T1000 (cell line): ENCODE measurements at places on chromosomes 6 and 20.

- no peak for DNase-seq
Measured at GRCh38 chr20:57699395-57699794, 10.4 kb downstream of the PMEPA1 start.

GRCh38 chr6:2126351-2126750, 119.1 kb downstream of the GMDS start:
- DNase-seq, result no peak

- no peak for DNase-seq
Measured at GRCh38 chr6:6920987-6921313, 186.8 kb upstream of the RREB1 start.

GRCh38 chr6:28974505-28974904, 30.6 kb downstream of the ZNF311 start:
- no peak for DNase-seq

DNA sequence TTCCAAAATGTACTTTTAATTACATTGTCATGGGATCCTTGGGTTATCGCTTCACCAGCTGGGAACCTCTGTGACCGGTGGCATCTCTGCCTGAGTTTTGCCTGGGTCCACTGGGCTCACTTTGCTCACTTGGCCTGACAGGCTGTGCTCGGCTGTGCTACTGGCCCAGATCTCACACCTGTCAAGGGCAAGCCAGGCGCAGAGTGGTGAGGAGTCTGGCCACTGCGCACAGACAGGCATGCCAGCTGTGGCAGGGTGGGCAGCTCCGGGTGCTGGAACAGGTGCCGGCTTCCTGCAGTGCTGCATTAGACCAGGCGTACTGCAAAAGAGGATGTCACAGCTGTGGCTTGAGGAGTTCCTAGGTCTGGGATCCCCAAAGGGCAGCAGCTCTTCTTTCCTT, 489.8 kb downstream of the TENT5A start:
- DNase-seq, result no peak

DNA sequence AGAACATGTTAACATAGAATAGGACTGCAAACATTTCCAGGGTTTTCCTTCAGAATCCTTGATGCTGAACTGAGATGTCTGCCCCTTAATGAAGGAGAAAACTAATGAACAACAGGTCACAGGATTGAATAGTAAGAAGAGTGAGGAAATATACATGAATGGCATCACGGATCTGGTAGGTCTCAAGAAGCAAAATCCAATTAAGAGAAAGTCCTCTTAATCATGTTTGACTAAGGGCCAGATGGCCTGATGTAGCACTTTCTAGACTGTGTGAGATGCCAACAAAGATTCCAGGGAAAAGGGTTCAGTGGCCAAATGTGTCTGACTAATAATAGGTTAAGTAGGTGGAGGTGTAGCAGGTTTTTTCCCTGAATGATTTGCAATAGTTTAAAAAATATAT, 13.7 kb upstream of the SHPRH start:
- DNase-seq, result no peak

- no peak for DNase-seq
Measured at GRCh38 chr20:13700761-13701160, 62.0 kb upstream of the TASP1 start.

DNA sequence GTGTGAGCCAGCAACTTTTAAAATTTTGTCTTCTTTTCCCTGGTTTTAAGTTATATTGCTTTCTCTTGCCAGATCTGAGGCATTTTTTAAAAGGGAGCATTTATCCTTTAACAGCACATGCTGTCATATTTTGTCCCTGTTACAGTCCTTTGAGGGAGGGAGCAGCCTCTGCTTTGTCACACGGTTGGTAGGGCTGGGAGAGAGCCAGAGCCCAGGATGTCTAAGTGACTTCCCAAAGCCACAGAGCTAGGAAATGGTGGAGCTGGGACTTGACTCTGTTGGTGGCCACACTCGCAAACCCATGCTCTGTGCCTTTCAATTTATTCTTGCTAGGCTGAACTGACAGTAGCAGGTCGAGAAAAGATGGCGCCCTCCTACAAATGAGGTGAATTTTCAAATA, 80.4 kb upstream of the IYD start:
- no peak for DNase-seq

GRCh38 chr6:118876198-118876597, 17.8 kb upstream of the ASF1A start:
- DNase-seq, result no peak

DNA sequence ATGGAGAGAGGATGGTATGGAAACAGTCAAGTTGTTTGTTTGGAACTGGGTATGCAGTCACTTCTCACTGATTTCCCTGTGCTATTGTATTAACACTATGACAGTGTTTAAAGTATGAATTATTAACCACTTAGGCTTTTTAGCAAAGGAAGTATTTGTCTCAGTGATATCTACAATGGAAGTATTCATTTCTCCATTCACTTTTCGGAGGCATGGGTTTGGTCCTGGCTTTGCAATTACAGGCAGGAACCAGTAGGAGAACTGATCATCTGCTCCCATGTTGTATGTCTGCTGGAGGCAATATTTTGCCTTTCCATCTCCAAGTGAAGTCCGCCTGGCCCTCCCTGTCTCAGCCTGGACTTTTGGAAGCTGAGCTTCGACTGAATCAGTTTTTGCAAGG, 30.6 kb upstream of the EXOC2 start:
- no peak for DNase-seq

DNA sequence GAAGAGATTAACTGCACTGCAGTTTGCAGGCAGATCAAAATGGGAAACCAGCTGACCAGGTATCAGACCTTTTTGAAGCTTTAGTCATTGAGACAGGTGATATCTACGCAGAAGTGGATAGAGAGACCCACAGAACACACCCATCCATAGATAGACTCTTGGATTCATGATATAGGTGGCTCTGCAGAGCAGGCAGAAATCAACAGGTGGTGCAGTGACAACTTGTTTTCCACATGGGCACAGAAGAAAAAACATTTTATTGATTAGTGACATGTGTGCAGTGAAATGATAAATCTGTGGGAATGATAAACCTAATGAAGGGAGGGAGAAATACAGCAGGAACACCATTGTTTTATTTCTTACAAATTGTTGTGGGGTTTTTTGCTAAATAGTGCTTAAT, 45.2 kb downstream of the NUDT3 start:
- no peak for DNase-seq

DNA sequence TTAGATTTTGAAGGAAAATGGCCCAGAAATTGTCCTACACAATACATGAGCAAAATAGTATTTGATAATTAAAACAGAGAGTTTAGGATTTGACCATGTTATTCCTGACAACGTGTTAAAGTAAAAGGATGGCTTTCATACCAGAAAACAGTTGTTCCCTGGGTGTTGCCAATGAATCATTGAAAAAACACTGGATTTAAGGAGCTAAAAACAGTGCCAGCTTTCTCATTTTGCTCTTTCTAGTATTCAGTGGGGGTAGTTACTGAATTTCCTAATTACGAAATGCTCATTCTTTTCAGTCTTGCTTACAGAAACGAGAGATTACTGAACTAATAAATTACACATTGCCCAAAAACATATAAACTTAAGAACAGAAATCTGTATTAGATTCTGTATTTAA, 26.6 kb upstream of the SNAP91 start:
- no peak for DNase-seq

DNA sequence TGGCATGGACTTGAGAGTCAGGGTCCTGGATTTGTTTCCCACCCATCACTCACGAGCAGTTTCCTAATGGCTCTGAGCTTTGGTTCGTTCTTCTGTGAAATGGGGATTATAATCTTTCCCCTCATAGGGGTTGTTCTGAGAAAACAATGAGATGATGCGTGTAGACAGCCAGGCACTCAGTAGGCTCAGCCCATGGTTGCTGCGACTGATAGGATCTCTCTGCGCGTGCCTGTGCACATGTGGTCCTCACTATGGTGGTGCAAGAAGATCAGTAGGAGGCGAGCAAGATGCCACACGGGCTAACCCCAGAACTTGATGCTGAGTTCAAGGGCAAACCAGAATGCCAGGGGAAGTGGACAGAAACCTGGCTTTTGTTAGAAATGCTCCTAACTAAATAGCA, 153.5 kb upstream of the KCNG1 start:
- DNase-seq, result no peak

GRCh38 chr6:130888246-130888645, 61.0 kb downstream of the SMLR1 start:
- DNase-seq, result no peak

DNA sequence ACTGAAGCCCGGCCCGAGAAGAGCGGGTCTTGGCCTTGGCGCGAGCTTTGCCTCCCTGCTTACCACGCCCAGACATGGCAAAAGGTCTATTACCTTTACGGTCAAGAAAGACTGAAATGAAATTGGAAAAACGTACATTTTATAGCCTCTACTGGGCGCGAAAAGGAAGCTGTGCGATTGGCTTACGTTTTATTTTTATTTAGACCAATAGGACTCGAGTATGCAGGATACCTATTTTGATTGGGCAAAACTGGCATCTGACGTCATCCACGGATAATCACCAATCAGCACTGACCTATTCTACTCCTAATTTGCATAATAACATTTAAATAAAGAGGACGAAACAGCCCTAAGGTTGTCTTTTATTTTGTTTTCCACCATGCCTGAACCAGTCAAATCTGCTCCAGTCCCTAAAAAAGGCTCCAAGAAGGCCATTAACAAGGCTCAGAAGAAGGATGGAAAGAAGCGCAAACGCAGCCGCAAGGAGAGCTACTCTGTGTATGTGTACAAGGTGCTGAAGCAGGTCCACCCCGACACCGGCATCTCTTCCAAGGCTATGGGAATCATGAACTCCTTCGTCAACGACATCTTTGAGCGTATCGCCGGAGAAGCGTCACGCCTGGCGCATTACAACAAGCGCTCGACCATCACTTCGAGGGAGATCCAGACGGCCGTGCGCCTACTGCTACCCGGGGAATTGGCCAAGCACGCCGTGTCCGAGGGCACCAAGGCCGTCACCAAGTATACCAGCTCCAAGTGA, 97.4 kb downstream of the OR2B2 start:
- peak; percentile 55 for DNase-seq

DNA sequence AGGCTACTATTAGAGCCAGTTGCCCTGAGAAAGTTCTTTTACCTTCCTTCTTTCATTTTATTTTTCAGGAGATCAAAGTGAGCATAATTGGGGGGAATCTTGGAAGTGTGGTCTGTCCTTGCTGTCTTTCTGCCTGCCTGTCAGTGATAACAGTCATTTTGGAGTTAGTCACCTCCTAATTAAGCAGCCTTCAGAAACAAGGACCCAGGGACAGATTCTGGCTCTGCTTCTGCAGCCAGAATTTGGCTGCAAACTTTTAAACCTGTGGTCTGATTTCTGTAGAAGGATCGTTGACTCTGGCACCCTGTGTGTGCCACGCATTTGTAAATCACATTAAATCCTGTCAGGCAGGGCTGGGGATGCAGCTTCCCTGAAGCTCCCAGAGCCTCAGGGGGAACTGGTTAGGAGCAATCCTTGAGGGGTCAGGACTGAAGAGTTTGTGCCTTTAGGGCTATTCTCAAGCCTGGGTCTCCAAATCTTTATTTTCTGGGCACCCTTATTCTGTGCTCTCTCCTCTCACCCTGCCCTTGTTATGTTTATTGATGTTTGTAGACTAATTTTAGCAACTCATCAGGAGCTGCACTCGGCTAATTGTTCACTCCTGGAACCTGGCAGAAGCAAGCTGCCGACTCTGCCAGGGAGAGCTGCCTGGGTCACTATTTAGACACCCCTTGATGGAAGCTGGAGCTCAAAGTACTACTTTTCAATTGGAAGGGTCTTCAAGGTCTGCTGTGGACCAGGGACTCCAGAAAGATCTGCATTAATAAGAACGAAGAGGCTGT, 6.8 kb downstream of the NOX3 start:
- no peak for DNase-seq

DNA sequence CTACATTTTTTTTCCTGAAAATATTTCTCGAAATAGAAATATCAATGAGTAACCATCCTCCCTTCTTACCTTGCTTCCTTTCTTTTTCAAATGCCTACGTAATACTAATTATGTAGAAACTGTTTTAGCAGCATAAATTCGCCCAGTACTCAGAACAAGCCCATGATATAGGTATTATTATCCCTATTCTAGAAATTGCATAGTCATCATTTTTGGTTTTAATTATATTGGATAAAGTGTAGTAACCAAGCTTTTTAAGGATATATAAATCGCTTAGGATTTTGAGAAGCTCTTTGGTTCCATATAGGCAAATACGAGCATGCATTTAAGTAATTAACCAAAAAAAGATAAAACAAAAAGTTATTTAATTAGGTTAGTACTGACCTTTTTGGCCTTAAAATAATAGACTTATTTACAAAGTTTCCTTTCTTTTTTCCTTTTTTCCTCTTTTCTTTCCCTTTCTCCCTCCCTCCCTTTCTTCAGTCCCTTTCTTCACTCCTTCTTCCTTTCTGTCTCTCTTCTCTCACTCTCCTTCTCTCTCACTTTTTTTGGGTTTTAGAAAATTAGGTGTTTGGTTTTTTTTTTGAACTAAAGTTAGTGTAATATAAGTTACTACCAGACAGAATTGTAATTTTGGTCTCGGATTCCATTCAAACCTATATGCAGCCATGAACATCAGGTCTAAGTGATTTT, 457.7 kb downstream of the RFPL4B start:
- DNase-seq, result no peak

- no peak for DNase-seq
Measured at GRCh38 chr6:110563711-110564110, 87.3 kb upstream of the SLC22A16 start.

DNA sequence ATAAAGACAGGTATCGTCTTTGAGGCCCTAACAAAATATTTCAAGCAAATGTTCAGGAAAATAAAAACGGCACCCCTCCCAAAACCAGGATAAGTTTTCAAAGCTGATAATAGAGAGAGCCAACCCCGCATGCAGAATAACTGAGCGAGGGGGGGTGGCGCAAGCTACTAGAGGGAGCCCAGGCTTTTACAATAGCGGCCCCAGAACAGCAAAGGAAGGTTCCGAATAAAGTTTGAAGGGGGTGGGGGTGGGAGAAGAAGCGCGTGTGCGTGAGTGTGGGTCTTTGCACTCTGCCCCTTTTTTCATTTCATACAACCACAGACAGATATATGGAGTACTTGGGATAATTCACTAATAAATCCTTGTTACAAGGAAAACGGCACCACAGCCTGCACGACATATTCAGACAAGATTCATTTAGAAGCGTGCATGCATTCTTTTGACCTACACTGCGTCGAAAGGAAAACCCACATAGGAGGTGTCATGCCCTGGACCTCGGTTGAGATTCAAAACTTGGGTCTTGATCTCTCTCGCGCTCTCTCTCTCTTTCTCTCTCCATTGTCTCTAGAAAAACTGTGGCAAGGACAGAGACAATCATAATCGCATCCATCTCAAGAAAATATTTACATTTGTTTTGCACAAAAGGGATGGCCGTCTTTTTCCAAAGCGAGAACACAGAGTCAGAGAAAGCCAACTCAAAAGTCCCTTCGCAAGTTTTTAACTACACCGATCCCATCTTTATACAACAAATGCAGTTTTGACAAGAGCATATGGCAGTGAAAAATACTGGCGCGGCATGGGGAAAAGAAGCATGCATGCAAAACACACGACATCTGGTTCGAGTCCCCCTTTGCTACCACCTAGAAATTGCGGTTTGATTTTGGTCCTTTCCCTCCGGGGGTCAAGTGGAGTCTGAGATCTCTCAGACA, 1.6 kb downstream of the OLIG3 start:
- no peak for DNase-seq

GRCh38 chr6:131290955-131291354, 155.7 kb downstream of the AKAP7 start:
- DNase-seq, result no peak
